NCI-H460 (cell line): ENCODE measurements at places on chromosomes 11 and 22.

DNA sequence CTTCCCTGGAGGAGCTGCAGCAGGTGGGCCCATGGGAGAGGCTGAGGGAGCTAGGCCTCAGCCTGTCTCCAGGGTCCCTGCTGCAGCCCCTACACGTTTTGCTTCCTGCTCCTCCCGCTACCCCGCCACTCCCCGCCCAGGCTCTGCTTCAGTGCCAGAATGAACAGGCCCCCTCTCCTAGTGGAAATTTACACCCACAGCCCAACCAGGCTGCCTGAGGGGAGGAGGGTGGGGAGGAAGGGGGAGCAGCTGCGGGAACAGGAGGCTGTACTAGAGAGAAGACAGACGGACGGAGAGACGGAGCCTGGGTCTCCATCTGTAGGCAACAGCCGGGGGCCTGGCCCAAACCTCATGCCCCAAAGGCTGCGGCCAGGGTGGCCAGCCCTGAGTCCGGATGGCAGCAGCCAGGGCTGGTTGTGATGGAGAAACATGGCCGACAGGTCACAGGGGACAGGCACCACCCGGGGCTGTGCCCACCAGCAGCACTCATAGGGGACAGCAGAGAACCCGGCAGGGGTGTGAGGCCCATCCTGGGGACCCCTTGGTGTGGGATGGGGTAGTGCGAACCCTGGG is 20.6 kb downstream of the FLRT1 start:
- no peak for DNase-seq

GRCh38 chr11:41878095-41878494 is 418.6 kb upstream of the LRRC4C start:
- no peak for DNase-seq

DNA sequence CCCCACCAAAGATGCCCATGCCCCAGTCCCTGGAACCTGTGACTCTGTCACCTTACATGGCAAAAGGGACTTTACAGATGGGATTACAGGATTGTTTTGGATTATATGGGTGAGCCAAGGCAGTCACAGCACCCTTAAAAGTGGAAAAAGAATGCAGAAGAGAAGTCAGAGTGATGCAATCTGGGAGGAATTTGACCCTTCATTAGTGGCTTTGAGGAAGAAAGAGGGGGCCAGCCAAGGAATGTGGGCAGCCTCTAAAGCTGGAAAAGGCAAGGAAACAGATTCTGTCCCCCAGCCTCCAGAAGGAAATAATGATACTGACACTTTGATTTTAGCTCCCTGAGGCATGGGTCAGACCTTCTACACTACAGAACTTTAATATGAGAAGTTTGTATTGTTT is 257.3 kb upstream of the ISX start:
- DNase-seq = no peak

DNA sequence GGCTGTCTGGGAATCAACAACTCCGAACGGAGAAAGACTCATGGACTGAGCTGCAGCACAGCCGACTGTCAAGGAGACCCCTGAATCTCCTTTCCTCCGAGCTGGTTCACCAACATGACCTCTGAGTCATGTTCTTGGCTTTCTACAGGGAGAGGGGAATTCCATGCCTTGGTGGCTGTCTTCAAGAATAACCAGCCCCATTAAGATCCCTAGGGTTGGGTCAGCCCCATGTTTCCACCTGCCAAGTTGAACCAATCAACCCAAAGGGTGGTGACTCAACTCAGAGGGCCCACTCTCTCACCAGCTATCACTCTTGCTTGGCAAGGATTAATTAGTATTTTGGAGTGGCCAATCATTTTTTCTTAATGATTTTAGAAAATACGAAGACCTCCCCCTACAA is 28.3 kb upstream of the IGSF22 start:
- DNase-seq = no peak
